ENCODE measurements at places on chromosomes 7 and 10.

- no peak for DNase-seq
Observed at GRCh38 chr10:129364949-129365348, 102.1 kb upstream of the MGMT start.

GRCh38 chr10:33743429-33743857 lies 409.0 kb upstream of the NRP1 start:
- DNase-seq: no peak

- DNase-seq: no peak
Observed at GRCh38 chr7:55641811-55642210, 69.5 kb upstream of the VOPP1 start.

DNA sequence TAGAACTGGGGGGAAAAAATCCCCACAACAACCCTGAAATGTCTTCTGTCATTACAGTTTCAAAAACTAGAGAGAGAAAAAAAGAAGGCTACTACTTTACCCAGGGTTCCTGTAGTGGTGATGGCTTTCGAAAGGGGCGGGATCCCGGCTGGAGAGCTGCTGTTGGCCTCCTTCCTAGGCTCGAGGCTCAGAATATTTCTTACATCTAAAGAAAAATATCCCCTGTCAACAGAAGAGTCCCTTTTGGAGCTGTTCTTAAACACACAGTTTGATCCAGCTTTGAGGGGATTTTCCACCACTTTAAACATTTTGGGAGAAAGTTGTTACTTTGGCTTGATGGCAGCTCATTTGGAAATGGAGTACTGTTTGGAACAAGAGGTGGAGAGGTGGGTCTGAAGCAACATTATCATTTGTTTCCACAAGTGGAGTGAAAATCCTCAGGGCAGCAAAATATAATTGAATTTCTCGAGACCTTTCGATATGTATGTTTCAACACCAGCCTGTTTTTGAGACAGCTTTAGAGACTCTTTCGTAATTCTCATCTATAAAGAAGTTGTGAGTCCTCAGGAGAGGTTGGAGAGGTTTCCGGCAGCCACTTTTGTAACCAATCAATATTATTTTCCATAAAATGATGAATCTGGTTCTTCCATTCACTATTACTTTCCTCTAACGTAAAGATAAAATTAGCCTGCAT lies 5.1 kb downstream of the HOXA13 start:
- DNase-seq: peak; percentile 65

DNA sequence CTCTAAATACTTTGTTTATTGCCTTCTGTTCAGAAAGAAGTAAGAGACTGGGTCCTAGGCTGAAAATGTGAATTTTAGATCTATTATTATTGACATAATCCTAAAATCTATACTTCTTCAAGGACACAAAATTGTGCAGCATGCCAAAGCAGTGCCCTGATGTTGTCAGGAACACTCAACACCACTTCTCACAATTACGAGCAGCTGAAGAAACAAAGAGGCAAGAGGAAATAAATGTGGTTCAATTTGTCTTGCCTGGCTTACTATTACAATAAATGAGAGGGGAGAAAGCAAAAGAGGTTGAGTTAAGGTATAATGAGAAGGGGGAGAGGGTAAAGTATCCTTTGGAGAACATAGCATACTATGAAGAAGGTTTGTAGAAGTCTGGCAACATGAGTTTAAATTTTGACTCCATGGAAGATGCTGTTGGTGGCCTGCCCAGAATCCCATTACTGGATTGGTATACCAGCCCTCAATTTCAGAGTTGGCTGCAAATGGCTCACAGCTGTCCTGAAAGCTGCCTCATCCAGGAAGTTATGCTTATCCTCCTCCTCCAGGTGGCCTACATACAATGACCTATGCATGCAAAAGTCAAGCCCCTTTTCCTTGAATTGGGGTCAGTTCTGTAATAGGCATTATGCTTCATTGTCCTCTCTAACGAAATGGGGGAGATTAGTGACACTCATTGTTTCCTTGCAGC lies 274.6 kb upstream of the SMIM30 start:
- no peak for DNase-seq

DNA sequence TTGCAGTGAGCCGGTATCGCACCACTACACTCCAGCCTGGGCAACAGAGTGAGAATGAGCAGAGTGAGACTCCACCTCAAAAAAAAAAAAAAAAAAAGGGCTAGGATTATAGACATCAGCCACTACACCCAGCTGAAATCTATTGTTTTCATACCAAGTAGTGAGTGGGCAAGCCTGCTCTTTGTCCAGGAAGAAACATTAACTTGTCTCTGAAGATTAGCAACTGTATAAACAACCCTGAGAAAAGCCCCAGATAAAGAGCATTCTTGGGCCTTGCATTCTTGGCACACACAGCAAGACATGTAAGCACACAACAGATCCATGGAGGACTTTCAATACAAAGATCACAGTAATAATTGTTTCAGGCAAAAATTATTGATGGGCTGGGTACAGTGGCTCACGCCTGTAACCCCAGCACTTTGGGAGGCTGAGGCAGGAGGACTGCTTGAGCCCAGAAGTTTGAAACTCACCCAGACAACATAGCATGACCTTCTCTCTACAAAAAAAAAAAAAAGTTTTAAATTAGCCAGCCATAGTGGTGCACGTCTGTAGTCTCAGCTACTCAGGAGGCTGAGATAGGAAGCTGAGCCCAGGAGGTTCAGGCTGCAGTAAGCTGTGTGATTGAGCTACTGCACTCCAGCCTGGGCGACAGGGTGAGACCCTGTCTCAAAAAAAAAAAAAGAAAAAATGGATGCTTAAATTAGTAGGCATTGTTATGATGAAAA lies 4.4 kb downstream of the PSPH start:
- no peak for DNase-seq

- DNase-seq: no peak
Observed at GRCh38 chr7:101377189-101377736, 14.6 kb downstream of the COL26A1 start.

GRCh38 chr10:44295644-44296241 lies 89.2 kb downstream of the CXCL12 start:
- DNase-seq: no peak

DNA sequence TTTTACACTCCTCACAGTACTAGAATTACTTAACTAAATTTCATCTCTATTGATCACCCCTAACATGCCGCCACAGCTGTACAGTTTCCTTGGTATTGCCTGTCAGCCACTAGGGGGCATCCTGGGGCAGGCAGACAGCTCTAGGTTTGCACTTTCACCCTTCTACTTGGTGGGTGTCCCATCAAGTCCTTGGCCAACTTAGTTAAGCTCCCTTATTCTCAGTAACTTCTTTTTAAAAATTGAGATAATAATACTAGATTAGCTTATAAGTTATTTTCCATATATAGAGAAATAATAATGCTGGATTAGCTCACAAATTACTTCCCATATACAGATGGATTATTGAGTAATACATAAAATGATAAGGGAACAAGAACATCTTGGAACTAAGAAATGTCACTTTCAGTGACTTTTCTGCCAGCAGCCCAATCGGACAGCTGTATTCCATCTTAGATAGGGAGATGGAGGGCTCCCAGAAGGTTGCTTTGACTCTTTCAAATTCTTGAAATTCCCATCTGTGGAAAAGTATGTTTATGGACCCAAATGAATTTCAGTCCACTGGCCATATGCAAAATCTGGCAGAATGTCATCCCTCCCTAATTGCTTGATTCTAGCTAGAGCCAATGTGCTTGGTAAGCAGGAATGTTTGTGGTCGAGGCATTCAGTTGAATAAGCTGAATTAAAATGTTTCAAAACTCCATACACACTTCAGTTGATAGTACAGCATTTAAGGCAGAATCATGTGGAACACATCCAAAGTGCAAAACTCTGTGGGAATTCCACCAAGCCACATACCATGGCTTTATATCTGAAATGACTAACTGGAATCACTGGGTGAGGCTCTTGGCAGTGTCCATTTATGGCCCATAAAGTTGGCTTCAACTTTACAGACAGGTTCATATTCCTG lies 309.7 kb downstream of the CSTF2T start:
- peak; percentile 65 for DNase-seq

DNA sequence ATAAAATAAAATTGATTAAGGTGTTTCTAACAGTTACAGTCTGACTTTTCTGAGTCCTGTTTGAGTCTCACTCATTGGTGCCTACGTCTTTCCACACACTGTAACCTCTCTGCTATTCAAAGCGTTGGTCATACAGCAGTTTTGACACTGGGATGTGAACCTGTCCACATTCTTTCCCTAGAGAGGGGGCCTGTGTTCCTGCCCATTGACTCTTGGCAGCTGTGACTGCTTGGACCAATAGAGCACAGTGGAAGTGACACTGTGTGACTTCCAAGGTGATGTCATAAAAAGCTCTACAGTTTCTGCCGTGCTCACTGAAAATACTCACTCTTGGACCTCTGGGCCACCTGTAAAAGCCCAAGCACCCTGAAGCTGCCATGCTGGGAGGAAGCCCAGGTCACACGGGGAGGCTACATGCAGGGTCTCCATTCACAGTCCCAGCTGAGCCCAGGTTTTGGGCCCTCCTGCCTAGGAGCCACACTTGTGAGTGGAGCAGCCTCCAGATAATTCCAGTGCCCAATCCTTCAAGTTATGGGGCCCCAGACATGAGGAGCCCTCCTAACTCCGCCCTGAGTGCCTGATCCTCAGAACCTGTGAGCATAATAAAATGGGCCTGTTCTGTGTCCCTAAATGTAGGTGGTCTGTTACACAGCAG lies 704 bp upstream of the ANTXRL start:
- DNase-seq: no peak

DNA sequence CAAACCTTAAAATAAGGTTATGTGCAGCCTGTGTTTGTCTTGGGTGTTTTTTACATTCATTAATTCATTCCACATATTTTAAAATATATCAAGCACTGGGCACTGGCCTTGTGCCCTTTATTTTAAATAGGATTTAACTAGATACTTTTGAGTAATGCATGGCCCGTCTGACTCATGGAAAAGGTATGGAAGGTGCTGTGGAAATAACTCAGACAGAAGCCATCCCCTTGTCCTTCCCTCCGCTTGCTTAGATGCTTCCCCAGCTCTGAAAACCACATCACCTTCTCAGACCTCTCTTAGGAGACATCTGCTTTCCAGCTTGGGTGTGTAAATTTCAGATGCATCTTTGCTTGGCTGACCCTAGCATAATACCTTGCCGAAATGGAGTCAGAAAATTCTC lies 30.5 kb downstream of the SLC18A2 start:
- no peak for DNase-seq

GRCh38 chr7:514651-515598 lies 4.7 kb downstream of the PDGFA start:
- DNase-seq: no peak

- DNase-seq: no peak
Observed at GRCh38 chr7:148031811-148032210, 558.8 kb upstream of the C7orf33 start.

- DNase-seq: no peak
Observed at GRCh38 chr10:36778651-36779050, 346.7 kb upstream of the ANKRD30A start.

- DNase-seq: no peak
Observed at GRCh38 chr7:106611911-106612310, 49.0 kb downstream of the CCDC71L start.

DNA sequence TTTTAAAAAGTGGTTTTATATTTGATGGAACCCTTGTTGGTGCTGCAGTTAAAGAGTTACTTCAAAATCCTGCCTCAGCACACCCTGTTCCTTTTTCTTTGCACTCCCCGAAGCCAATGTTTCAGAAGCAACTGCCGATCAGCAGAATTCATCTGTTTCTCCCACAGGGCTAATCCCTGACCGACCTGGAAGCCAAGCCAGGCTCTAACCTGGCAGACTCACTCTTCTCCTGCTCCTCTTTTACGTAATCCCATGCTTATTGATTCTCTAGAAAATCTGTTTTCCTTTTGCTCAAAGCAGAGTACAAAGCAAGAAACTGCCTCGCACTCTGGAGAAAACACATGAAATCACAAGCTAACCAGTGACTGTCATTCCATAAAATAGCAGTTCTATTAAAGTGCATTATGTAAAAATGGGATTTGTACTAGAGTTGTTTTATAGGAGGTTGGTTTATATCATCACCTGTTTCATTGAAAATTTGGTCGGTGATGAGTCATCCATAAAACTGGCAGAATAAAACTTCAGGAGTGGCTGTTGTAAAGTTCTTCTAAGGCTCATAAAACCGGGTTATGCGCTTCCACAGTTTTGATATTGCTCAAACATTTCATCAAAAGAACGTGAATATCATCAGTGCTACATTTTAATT lies 99.9 kb downstream of the CNTNAP2 start:
- DNase-seq: no peak

DNA sequence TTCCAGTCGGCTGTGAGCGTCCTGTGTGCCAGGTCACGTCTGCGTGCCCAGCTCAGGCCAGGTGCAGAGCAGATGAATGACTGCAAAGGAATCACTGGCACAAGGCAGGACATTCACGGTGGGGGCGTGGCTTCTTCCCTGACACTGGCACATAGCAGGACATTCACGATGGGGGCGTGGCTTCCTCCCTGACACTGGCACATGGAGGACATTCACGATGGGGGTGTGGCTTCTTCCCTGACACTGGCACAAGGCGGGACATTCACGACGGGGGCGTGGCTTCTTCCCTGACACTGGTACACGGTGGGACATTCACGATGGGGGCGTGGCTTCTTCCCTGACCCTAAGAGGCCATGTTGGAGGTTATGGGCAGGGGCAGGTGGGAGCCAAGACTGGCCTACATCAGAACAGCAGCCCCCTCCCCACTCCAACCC lies 64.3 kb downstream of the MYL10 start:
- DNase-seq: peak; percentile 66

- no peak for DNase-seq
Observed at GRCh38 chr7:50446542-50446960, 3.6 kb downstream of the FIGNL1 start.

GRCh38 chr7:93981480-93981874 lies 22.7 kb downstream of the BET1 start:
- no peak for DNase-seq

DNA sequence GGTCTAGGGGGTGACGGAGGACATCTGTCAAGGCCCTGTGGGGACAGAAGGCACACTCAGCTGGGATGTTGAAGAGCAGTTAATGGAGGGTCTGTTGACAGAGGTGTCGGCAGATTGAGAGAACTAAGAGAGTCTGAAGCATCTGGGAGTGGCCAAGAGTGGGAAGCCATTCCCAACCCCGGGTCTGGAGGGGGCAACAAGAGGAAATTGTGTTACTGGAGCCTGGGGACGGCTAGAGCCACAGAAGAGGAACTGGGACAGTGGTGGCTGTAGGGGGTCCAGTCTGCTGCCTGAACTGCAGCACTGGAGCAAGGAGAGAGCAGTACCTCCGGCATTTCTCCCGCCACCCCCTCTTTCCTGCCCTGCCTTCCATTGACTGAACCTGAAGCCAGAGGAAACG lies 136.6 kb downstream of the CHN2 start:
- DNase-seq: no peak

GRCh38 chr7:54788664-54789063 lies 29.7 kb upstream of the SEC61G start:
- DNase-seq: peak; percentile 69

- DNase-seq: no peak
Observed at GRCh38 chr7:25196132-25196896, 32.0 kb downstream of the NPVF start.

DNA sequence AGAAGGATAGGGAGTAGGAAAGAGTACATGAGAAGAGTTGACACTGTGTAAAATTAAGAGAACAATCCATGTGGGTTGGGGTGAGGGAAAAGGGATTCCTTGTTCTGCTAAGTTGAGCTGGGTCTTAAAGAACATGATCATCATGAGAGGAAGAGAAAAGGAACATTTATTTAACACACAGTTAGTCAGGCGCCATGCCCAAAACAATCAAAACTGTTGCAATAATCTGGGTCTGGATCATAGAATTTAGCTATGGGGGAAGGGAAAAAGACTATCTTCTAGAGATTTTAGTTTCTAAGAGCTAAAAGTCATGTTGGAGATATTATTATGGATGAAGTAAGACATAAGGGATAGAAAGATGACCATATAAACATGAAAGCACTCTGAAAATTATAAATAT lies 178.9 kb downstream of the SEM1 start:
- DNase-seq: no peak
